Caudate nucleus (tissue), 63 donors: ENCODE measurements at places on chromosomes 7 and 10.
A peak's percentile ranks its signal among the peaks of the same experiment; 100 is the strongest.

DNA sequence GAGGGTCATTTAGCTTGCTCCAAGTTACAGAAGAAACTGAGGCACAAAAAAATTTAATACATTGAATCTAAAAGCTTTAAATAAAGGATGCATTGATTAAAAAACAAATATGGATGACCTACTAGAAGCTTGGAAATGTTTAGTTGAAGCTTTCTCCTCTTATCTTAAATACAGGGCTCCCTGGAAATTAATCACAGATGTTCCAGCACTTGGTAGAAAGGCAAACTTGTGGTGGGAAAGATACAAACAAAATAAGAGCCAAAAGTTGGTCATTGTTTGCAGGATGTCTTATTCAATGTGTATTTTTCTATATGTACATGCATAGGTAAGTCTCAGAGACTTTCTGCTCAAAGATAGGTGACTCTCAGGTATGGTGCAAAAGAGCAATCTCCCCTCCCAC, 40.7 kb upstream of the LYZL1 start:
- no peak for DNase-seq

DNA sequence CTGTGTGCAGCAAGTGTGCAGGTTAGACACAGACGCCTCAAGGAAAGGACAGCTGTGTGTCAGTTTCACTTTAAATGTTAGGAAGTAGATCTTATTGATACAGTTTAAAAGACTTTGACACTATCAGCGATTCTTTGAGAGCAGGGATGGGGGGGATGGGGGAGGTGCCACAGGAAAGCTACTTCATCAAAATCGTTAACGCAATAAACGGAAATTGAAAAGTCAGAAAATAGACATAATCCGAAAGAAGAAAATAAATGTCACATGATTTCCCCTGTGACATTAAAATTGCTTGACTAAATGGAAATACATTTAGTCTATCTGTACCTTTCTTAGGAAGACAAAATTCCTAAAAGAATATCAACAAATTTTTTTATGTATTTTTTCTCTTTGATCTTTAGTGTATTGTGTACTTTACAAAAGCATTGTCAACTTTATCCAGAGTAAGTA, 476 bp upstream of the ZNF33B start:
- no peak for DNase-seq

GRCh38 chr7:112067200-112067599, 139.0 kb downstream of the DOCK4 start:
- no peak for DNase-seq

DNA sequence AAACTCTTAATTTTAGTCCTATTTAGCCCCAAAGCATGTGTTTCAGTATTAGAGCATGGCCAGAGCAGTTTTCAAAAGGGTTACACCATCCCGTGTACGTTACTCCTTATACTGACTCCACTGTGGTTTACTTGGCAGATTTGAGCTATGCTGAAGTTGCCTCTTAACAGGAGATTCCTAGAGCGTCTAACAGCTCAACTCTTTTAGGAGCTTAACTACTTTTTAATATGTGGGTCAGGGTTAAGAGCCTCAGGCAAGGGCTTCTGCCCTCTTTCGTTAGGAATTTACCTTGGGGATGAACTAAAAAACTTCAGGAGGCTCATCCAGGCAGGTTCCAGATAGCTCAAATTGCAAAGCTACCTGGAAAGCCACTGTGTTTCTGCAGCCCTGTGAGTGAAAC, 674.8 kb upstream of the C7orf33 start:
- no peak for DNase-seq

DNA sequence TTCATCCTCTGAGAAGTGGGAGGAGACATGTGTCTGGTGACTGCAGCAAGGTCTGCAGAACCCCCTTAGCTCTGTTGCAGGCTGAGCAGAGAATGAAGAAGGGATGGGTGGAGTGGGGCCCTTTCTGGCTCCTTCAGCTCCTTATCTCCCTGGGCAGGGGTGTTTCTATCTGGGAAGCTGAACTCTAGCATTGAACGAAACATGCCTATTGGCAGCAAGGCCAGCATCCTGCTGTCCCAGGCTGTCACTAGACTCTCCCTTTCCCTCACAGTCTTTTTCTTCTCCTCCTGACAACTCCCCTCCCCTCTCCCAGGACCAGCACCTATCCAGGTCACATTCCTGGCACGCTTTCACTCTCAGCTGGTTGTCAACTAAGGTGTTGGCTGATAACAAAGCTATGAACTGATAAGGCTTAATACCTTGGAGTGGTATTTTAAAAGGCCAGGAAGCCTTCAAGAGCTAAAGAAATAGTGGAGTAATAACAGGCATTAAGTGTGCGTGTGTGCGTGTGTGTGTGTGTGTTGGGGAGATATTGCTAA, 128.8 kb upstream of the FZD8 start:
- DNase-seq: no peak

- no peak for DNase-seq
Observed at GRCh38 chr10:17003151-17003550, 126.5 kb downstream of the CUBN start.

GRCh38 chr7:23208316-23208715, 26.5 kb downstream of the NUP42 start:
- no peak for DNase-seq

- no peak for DNase-seq
Observed at GRCh38 chr7:38222481-38223096, 44.5 kb downstream of the STARD3NL start.

GRCh38 chr7:7576344-7576743, 9.7 kb downstream of the MIOS start:
- no peak for DNase-seq

GRCh38 chr7:50834031-50834535, 51.4 kb upstream of the GRB10 start:
- DNase-seq: no peak

DNA sequence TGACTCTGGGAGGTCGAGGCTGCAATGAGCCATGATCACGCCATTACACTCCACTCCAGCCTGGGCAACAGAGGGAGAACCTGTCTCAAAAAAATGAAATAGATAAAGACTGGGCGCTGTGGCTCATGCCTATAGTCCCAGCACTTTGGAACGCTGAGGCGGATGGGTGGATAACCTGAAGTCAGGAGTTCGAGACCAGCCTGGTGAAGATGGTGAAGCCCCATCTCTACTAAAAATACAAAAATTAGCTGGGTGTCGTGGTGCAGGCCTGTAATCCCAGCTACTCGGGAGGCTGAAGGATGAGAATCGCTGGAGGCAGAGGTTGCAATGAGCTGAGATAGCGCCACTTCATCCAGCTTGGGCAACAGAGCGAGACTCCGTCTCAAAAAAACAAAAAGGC, 1.1 kb upstream of the DDX21 start:
- DNase-seq: no peak

- no peak for DNase-seq
Observed at GRCh38 chr7:19121977-19122588, 4.6 kb upstream of the TWIST1 start.

DNA sequence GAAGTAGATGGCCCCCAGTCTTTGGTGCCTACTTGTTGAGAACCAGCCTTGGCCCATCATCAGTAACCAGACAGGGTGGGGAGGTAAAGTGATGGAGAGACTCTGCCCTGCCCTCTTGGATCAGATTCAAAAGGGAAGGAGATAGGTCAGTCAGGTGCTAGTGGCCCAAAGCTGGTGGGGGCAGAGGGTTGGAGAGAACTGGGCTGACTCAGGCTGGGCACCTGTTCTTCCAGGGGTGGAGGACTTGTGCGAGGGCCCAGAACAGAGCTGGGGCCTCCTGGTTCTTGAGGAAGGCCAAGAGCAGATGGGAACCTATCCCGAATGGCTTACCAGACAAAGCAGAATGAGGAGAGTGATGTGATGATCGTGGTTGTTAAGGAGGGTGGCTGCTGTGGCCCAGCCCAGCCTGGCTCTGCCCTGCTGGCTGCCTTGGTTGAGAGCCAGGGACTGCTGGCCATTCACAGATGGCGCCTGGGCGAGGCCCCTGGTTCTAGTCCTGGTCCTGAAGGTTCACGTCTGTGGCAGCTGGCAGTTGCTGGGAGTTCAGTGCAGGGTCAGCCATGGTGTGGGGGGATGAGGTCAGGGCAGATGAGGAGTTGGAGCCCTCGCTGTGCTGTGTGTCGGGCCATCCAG, 36.6 kb downstream of the PALD1 start:
- DNase-seq: no peak

DNA sequence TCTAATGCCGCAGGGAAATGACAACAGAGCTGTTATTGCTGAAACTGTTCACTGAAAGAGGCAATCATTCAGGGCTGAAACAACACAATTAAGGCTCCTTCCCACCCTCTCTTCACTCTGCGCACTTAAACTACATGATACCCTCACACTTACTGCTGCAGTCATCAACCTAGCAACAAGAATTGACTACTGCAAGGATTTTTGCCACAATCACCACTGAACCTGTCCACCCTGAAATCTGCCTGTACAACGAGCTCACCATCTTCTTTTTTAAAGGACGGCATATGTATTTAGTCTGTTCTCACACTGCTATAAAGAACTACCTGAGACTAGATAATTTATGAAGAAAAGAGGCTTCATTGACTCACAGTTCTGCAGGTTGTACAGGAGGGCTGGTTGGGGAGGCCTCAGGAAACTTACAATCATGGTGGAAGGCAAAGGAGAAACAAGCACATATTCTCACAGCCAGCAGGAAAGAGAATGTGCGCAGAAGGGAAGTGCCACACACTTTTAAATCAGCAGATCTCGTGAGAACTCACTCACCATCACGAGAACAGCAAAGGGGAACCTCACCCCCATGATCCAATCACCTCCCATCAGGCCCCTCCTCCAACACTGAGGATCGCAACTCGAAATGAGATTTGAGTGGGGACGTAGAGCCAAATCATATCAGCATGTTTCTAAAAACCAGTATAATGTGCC, 131.7 kb downstream of the SORCS1 start:
- DNase-seq: no peak

- DNase-seq: no peak
Observed at GRCh38 chr7:26038201-26038990, 113.6 kb upstream of the NFE2L3 start.

GRCh38 chr7:36391436-36392198, 2.0 kb downstream of the ANLN start:
- DNase-seq: no peak

DNA sequence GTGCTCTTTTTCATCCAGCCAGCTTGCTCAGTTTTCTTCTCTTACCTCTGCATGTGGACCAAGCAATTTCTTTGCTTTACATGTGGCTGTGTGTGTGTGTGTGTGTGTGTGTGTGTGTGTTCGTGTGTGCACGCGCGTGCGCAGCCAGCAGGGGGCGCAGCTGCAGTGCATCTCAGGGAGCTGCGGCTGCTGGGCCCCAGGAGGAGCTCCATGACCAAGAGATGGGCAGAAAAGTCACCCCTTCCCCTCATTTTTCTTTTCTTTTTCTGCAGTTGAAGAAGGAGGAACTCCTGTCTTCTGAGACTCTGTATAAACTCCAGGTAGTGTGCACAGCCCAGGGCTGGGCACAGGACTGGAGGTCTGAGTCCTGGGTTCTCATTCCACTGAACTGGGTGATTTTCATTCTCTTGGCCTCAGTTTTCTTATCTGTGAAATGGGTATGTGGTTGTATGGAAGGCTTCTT, 41.8 kb downstream of the BLNK start:
- peak; percentile 20 for DNase-seq

DNA sequence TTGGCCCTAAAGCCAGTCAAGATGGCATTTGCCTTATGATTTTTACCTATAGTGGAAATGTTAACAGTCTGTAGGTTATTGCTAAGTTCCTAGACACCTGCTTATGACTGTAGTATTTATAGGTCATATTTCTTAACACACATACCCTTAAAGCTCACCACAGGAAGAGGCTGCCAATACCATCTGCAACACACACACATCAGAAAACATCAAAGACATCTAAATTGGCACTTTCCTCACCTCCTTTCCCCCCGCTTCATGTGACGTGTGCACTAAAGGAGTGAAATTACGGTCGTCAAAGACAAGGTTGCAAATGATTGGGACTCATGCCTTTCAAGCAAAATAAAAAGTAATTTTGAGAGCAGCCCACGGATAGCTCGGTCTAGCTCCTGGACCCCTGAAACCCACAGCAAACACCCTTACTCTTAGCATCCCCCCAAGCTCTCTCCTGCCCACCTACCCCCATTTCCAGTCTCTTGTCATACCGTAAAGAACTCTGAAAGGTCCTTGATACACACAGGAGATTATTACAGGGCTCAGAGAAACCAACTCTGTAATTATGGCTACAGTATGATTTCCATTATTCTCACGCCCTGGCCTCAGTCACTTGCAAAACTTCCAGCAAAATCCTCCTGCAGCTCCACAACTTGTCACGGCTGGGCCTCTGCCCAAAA, 90.5 kb downstream of the PLXNA4 start:
- DNase-seq: no peak

- peak; percentile 65 for DNase-seq
Observed at GRCh38 chr7:45973725-45974532, 52.9 kb upstream of the IGFBP3 start.

GRCh38 chr10:63227207-63227895, 94.2 kb downstream of the NRBF2 start:
- no peak for DNase-seq

DNA sequence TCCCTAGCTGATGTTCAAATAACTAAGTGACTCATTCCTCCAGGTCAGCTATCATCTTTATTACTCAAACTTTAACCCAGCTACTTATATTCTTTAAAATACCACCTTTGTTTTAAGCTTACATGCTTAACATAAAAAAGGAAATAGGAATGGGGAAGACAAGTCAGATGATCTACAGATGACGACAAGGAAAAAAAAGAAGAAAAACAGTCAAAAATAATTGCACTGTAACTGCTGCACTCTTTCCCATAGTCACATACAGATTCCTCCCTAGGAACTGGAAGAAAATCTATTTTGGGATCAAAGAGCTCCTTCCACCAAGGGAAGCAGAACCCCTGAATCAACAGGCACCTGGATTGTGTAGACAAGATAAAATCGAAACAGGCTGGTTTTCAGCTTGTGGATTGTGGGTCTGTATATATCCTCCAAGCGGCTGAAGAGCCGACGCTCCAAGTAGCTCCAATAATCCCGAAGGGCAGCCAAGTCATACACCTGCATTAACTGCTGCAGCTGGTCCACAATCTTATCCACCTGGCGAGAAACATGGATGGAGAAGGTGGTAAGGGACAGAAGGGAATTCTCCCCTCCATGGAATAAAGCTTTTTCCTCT, 2.0 kb downstream of the WDR91 start:
- no peak for DNase-seq

- no peak for DNase-seq
Observed at GRCh38 chr10:31242902-31243301, 76.1 kb upstream of the ZEB1 start.

GRCh38 chr10:18556522-18557147, 94.8 kb downstream of the NSUN6 start:
- no peak for DNase-seq

GRCh38 chr7:64630496-64630895, 35.4 kb upstream of the ZNF107 start:
- DNase-seq: no peak

DNA sequence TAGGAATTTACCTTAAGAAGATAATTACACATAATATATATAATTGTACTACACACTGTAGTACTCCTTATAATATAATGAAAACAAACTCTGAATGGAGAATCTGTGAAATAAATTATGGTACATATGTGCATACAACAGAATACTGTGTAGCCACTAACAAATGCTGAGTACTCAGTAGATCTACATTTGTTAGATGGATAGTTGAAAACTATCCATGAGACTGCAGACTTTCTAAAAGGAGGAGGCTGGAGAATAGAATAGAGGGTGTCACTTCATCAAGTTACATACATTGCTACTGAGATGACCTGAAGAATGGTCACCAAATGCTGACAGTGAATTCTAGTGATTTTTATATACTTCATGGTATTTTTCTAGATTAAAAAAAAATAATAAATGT, 68.7 kb upstream of the OGDHL start:
- DNase-seq: no peak

GRCh38 chr7:151379534-151380198, 30.2 kb downstream of the WDR86 start:
- no peak for DNase-seq
